Kidney epithelial cell (primary cell): ENCODE measurements at places on chromosomes 16 and 17. TPM values are rescaled to one million over a fixed set of nuclear protein-coding genes. Genes with fewer than 3 reads are reported as not detected.

SHBG gene
- 0.79 TPM in 1 of 2 replicates, not detected in the other for total RNA-seq

DNA sequence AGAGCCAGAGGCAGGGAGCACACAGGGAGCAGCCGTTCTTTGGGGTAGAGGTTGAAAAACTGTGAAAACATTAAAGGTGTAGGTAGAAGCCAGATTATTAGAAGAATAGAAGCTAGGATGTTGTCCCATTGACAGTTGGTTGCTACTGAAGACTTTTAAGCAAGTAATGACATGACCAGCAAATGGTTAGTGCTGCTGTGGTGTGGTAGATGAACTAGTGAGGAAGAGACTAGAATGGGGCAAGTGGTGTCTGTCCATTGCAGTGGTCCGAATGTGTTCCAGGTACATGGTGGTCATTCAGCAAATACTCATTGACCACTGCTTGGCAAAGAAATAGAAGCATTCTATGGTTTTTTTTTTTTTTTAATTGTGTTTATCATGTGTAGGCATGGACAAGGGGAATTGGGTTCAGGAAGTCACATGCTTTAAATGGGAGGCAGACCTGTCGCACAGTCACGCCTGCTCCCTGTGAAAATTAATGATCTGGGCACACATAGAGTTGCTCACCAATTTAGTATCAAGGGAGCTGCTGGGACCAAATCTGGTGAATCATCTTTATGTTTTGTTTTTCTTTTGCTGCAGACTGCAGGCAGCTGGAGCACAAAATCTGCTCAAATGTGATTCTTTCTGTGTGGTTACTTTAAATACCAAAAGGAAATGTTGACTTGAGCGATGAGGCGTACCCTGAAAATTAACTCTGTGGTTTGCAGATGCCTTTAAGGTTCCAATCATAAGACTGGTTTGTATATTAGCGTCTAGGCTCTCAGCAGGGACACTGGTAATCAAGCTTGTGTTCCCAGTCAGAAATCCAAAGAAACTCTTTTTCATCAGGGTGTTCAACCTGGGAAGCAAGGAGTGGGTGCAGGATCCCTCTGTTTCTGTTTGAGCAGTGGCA is 30.7 kb downstream of the YPEL2 start:
- peak; percentile 94 for DNase-seq

DNA sequence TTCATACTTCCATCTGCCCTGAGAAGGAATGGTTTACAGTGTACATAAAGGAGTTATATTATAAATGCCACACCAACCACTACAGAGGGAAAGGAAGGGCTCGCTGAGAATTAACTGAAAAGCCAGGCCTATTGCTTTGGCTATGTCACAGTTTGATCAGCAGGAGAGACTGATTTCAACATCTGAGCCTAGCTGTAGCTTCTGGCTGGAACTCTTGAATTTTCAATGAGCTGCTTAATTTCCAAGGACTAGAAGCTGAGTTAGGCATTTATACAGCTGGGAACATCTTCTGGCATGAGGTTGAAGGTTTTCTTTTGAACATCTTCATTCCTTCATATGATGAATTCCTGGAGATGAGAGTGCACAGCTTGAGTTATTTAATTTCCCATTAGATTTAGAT is 47.6 kb upstream of the GNAO1 start:
- no peak for DNase-seq

DNA sequence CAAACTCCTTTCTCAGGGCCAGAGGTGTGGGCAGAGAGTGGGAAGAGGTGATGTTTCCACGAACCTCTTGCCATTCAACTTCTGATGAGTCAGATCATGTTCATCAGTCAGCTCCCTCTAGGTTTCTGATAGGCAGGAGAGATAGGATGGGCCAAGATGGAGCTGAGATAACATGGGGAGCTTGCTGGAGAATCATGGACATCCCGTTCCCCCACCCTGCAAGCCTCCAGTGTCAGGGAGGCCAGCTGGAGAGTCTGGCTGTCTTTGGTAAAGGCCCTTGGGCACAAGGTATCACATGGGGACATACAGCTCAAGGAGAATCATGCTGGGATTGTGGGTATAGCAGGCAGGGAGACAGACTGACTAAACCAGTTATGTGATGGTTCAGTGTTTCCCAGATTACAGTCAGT is 136.0 kb upstream of the IRX3 start:
- no peak for DNase-seq

GRCh38 chr16:56480776-56481467 is 29.6 kb downstream of the OGFOD1 start:
- DNase-seq, result no peak

SAP30BP gene
- 58.6 and 59.6 TPM in 2 replicates for total RNA-seq

C16orf96 gene
- not detected in 2 replicates for total RNA-seq

RAB37 gene
- total RNA-seq, result 0.82 TPM in 1 of 2 replicates, not detected in the other

DNA sequence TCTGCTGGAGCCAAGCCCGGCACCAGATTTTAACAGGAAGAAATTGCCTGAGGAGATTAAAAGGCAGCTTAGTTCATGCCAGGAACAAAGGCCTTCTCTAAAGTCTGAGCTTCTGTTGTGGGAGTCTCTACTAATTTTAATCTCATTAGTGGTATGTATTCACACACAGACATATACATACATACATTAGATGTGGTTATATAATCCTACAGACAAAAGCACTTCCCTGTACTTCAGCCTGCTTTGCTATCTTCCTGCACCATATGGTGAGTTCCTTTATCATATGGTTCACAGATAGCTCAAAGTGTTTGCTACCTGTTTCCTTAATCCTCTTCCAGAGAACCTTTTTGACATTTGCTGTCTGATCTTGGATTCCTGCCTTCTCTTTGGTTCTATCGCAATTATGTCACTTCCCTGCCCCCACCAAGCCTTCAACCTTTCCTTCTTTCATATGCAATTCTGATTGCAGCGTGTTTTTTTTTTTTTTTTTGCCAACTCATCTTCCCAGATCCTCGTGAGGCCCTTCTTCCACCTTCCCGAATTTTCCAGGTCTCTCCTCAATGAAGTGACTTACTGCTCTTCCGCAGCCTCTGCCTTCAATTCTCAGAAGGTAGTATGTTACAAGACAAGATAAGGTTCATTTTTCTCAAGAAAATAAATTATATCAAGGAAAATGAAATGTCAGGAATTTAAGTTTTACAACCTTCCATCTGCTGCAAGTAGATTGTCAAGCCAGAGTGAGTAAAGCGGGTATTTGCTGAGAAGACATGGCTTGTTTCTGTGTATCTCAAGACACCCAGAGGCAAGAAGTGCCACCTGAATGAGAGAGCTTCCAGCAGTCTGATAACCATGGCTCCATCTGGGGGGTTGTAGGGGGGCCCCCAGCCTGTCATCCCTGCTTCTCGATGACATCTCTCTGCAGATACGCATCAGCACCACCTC is 120.2 kb upstream of the CACNG3 start:
- DNase-seq, result no peak

GRCh38 chr16:17468611-17469010 is 2.1 kb downstream of the XYLT1 start:
- DNase-seq, result no peak

DNA sequence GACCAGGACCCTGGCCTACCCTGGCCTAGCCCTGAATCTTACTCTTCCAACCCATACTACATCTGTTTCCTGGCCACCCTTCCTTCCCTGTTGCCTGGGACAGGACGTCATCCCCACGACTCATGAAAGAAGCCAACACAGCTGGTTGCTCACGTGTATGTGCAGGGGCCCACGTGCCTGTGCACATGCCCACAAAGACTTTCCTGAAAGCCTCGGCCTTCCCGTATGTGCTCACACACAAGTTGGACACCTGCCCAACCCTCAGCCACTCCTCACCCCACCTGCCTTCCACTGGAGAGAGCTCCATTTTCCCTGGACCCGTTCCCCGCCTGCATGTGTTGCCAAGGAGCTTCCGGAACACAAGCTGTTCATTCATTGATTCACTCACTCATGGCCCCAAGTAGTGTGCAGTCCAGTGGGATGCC is 7.0 kb downstream of the PLXDC1 start:
- DNase-seq, result no peak

- DNase-seq, result peak; percentile 12
Observed at GRCh38 chr16:70804153-70804733, 3.3 kb upstream of the VAC14 start.

RNF43 gene
- total RNA-seq, result 0.75 and 2.3 TPM in 2 replicates

DNA sequence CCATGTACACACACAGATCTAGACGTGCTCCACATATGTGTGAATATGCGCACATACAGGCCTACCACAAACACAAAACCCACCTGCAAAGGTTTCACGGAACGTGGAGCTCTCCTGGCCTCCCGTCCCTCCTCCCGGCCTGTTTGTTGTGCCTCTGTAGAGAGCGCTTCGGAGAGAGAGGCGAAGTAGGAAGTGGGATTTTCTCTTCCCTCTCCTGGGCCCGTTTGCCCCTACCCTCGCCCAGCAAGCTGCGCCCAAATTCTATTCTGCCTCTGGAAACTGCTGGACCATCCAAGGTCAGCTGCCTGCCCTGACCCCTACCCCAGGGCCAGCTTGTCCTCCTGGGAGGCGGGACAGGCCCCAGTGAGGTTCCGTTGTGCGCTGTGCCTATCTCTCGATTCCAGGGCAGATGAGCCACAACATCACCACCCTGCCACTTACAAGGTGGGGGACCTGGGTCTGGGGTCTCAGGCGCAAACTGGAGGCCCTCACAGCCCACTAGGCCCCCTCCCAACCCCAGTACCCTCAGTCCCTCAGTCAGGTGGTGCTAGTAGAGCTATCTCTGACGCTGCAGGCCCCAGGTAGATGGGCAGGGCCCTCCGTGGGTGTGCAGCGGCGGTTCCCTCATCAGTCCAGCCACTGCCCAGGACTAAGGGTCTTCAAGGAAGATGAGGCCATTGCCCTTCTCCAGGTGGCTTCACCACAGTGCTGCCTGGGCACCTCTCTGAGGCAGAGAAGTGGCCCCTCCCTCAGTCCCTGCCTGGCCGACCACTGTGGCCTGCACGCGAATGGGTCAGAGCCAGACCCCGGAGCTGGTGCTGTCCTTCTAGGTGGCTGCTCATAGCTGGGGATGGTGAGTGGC is 54.2 kb downstream of the BEAN1 start:
- no peak for DNase-seq

- DNase-seq, result no peak
Observed at GRCh38 chr16:48507886-48508285, 102.1 kb downstream of the N4BP1 start.

- no peak for DNase-seq
Observed at GRCh38 chr17:36857698-36858097, 79.6 kb upstream of the LHX1 start.

GRCh38 chr17:81553616-81554181 is 1.5 kb upstream of the FAAP100 start:
- DNase-seq, result peak; percentile 93

GRCh38 chr16:30554557-30555314 is 3.4 kb downstream of the ZNF764 start:
- no peak for DNase-seq

HOXB13 gene
- total RNA-seq, result not detected in 2 replicates

DNA sequence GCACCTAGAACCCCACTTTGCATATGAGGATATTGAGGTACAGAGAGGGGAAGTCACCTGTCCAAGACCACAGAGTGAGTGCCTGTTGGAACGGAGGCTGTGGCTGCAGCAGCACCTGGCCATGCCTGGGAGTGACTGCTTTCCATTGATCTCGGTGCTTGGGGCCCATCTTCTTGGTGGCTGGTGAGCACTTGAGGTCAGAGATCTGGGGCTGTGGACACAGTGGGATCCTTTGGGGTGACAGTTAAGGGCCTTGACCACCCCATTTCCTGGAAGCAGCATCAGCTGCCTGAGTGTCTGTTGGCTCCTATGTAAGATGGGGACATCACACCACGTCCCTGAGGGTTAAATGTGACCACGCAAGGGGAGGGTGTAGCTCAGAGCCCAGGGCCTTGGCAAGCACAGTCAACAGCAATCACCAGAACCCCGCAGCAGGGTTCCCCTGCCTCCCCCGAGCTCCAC is 111.7 kb downstream of the IRF8 start:
- no peak for DNase-seq

HDAC5 gene
- 32.5 and 37.7 TPM in 2 replicates for total RNA-seq

DNA sequence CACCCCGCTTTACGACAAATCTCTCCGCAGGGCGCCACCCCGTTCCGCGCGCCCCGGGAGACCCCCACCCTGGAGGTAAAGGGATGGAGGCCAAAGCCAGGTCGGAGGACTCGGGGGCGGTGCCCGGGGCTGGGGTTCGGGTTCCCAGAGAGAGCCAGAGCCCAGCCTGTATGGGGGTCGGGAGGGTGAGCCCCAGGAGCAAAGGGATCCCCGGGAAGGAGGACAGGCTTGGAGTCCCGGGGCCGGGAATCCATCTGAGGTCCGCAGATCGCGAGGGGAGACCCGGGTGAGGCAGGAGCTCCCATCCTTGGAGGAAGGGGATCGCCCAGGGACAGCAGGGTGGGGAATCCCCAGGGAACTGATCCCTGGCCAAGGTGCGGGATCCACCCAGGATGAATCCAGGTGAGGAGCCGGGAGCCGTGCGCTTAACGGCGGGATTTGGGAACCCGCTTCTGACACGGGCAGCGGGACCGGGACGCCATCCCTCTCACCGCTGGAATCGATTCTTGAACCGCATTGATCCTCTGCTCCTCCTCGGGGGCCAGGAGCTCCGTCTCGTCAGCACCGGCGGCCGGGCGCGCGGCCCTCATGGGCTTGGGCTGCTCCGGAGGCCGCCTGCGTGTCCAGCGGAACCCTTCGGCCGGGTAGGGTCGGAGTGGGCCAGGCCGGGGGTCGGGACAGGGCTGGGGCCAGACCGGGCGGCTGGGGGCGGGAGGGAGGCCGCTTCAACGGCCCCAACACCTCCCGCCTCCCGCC is at the start of gene MMD:
Gene MMD, minus strand, starts transcription at position 657 of the 756 bp plus-strand sequence. Its CDS starts 140 bp downstream, at position 517.
- no peak for DNase-seq

DNA sequence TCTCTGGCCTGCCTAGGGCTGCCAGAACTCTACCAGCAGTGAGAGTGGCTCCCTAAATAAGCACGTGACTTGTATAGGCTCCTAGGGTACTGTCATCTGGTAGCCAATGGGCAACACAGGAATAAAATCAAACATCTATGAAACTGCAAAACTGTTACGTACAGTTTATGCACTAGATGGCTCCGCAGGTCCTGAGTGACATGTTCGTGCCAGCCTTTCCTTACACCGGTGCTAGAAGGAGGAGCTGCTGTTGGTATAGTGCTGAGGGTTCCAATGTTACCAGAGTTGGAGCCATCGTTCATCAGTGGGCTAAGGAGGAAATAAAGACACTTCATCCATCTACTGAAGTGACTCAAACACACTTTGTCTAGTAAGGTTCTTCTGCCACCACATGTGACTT is 63.2 kb upstream of the TRAP1 start:
- DNase-seq, result no peak

- peak; percentile 77 for DNase-seq
Observed at GRCh38 chr17:5785867-5786509, 201.7 kb upstream of the NLRP1 start.
